Cardiac muscle cell (in vitro differentiated cells and primary cell): ENCODE measurements at places on chromosomes 1 and 21. TPM values are rescaled to one million over a fixed set of nuclear protein-coding genes. Genes with fewer than 3 reads are reported as not detected.

SNX7 gene
- 16.9 and 20.6 TPM in 2 replicates for total RNA-seq

COL8A2 gene
- total RNA-seq = 0.11 and 0.57 TPM in 2 replicates

PPIAL4G gene
- not detected in 2 replicates for total RNA-seq

CATSPERE gene
- 0.11 and 1.4 TPM in 2 replicates for total RNA-seq

OR6K3 gene
- total RNA-seq = not detected in 2 replicates

KIF2C gene
- 11.0 and 80.8 TPM in 2 replicates for total RNA-seq

CASQ1 gene
- 21.4 and 28.3 TPM in 2 replicates for total RNA-seq

NES gene
- total RNA-seq = 302 and 391 TPM in 2 replicates

CFHR2 gene
- not detected in 2 replicates for total RNA-seq

C1orf21 gene
- total RNA-seq = 8.1 and 10.9 TPM in 2 replicates

FAM78B gene
- 0.06 and 0.32 TPM in 2 replicates for total RNA-seq

FALEC gene
- 3.9 TPM in 1 of 2 replicates, not detected in the other for total RNA-seq

SPTA1 gene
- total RNA-seq = 0.42 and 1.8 TPM in 2 replicates

XCL2 gene
- total RNA-seq = not detected in 2 replicates

PRDM16 gene
- total RNA-seq = 27.6 and 55.8 TPM in 2 replicates

OPRD1 gene
- total RNA-seq = 0.25 and 0.60 TPM in 2 replicates

LAPTM5 gene
- total RNA-seq = 0.11 and 0.45 TPM in 2 replicates

ADORA1 gene
- total RNA-seq = 8.5 and 14.9 TPM in 2 replicates

ST6GALNAC5 gene
- 4.0 and 5.8 TPM in 2 replicates for total RNA-seq

SPATA45 gene
- total RNA-seq = 2.9 TPM in 1 of 2 replicates, not detected in the other

AVPR1B gene
- 0.07 and 2.3 TPM in 2 replicates for total RNA-seq

PDZK1 gene
- 0.18 TPM in 1 of 2 replicates, not detected in the other for total RNA-seq

FAM163A gene
- 0.18 and 0.42 TPM in 2 replicates for total RNA-seq

HIPK1 gene
- total RNA-seq = 23.4 and 27.7 TPM in 2 replicates

ZMYM4 gene
- 28.2 and 34.8 TPM in 2 replicates for total RNA-seq

ZNF684 gene
- 3.6 and 7.4 TPM in 2 replicates for total RNA-seq

RNU1-4 gene
- under 0.01 TPM in 2 replicates for total RNA-seq

PYHIN1 gene
- total RNA-seq = not detected in 2 replicates

S100A3 gene
- 1.8 TPM in 1 of 2 replicates, not detected in the other for total RNA-seq

ANKRD65 gene
- total RNA-seq = 0.49 and 0.60 TPM in 2 replicates

KLHDC9 gene
- total RNA-seq = 36.5 and 42.4 TPM in 2 replicates

HOOK1 gene
- total RNA-seq = 9.5 and 10.4 TPM in 2 replicates

OR2M3 gene
- not detected in 2 replicates for total RNA-seq

ELF3 gene
- 27.7 and 28.7 TPM in 2 replicates for total RNA-seq

TMCC2 gene
- total RNA-seq = 10.9 and 11.9 TPM in 2 replicates

AQP10 gene
- total RNA-seq = 4.8 and 11.2 TPM in 2 replicates

SPRR2G gene
- not detected in 2 replicates for total RNA-seq

GRIK1 gene
- total RNA-seq = 0.53 TPM in 1 of 2 replicates, not detected in the other

PIK3R3 gene
- total RNA-seq = 6.4 and 9.0 TPM in 2 replicates

CFHR1 gene
- 0.25 TPM in 1 of 2 replicates, not detected in the other for total RNA-seq

CELA3A gene
- not detected in 2 replicates for total RNA-seq

TMPRSS3 gene
- total RNA-seq = 0.25 TPM in 1 of 2 replicates, not detected in the other

DCDC2B gene
- not detected in 2 replicates for total RNA-seq

BRWD1 gene
- total RNA-seq = 29.2 and 62.8 TPM in 2 replicates

TGFB2 gene
- 107 and 171 TPM in 2 replicates for total RNA-seq

WDR4 gene
- 8.1 and 8.8 TPM in 2 replicates for total RNA-seq

PLA2G2A gene
- total RNA-seq = not detected in 2 replicates

MTF2 gene
- total RNA-seq = 28.3 and 37.9 TPM in 2 replicates

KRTAP10-3 gene
- total RNA-seq = not detected in 2 replicates

PDE4B gene
- total RNA-seq = 3.0 and 3.9 TPM in 2 replicates

LCE1F gene
- not detected in 2 replicates for total RNA-seq

CRB1 gene
- 0.54 and 0.63 TPM in 2 replicates for total RNA-seq

BLZF1 gene
- total RNA-seq = 11.1 and 17.3 TPM in 2 replicates

FCRLA gene
- 0.18 TPM in 1 of 2 replicates, not detected in the other for total RNA-seq

NT5C1A gene
- total RNA-seq = 1.8 TPM in 1 of 2 replicates, not detected in the other

RSPO1 gene
- total RNA-seq = 0.71 and 1.1 TPM in 2 replicates
